ENCODE measurements at places on chromosomes 4 and X. TPM values are rescaled to one million over a fixed set of nuclear protein-coding genes. Genes with fewer than 3 reads are reported as not detected.

GRCh38 chr4:17010426-17011087 is 112.1 kb upstream of the LDB2 start:
- H3K27ac ChIP-seq = no peak overlapping the region
- H3K36me3 ChIP-seq = no peaks in the 10 kb centered on the region
- no peak for DNase-seq
- peaks cover 5% of the 10 kb centered on the region for H3K4me1 ChIP-seq
- H3K27me3 ChIP-seq = no peaks in the 10 kb centered on the region

Gene FBXW7
- 33.5 TPM for total RNA-seq

DNA sequence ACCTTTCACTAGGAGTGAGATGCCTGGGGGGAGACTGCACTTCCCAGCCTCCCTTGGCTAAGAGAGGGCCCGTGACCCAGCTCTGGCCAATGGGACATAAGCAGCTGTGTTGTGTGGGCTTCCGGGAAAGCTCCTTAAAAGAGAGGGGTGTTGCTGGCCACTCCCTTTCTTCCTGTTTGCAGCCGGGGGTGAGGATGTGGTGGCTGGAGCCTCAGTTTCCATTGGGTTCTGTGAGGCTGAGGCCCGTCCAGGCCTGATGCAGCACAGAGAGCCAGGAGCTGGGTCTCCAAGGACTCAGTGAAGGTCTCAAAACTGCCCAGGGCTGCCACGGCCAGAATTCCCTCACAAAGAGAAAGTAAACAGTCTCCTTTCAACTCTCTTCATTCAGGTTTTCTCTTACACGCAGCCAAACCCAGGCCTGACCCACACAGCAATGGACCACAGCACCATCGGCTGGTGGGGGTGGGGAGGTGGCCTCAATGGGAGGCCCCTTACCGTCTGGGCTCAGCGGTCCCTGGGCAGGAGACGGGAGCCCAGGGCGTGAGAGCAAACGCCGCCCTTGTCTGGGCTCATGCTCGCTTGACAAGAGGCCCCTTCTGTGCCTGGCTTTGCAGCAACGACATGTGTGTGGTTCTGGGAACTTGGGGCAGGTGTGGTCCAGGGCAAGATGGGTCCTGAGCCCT is 6.6 kb downstream of the NKX1-1 start:
- no peak overlapping the region for H3K4me3 ChIP-seq
- H3K27me3 ChIP-seq = peaks cover 44% of the 10 kb centered on the region
- no peaks in the 10 kb centered on the region for H3K4me1 ChIP-seq
- H3K36me3 ChIP-seq = no peaks in the 10 kb centered on the region
- DNase-seq = no peak

Gene PCDH18
- 7.8 TPM for total RNA-seq
